ENCODE measurements at places on chromosomes 6 and 20.

- DNase-seq: no peak
Measured at GRCh38 chr6:75778757-75779156, 29.7 kb downstream of the MYO6 start.

- no peak for DNase-seq
Measured at GRCh38 chr20:6864740-6865139, 97.3 kb downstream of the BMP2 start.

DNA sequence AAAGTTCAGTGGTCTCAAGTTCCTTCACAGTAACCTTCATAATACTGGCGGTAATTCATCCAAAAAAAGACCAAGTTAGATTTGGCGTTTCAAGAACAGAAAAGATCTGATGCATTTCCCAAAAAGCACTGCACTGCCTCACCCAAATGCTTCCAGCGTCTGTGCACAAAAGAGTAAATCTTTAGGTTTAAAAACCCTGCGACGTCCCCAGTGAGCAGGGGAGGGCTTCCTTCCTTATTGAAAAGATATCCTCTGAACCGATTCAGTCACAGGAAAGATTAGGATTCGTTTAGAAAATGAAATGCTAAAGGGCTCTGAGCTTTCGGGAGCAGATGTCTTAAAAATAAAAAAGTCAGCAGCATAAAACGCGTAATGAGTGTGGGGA lies 654 bp downstream of the TBC1D7 start:
- no peak for DNase-seq

- DNase-seq: no peak
Measured at GRCh38 chr6:135985471-135985870, 134.0 kb downstream of the PDE7B start.

DNA sequence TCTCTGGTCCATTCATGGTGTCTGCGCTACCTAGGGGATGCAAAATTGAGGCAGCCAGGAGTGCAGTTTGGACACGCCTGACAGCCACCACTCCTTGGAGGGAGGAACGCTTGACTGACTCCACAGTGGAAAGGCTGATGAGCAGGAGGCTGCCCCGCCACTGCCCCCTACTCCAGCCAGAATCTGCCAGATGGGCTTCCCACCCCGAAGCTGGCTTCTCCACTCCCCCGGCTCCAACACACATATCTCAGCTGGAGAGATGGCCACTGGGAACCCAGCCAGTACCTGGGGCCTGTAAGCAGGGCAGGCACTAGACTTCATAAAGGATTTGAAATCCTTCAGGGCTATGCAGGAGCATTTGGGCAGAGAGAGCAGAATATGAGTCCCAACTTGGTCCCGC lies 51.4 kb upstream of the BLCAP start:
- no peak for DNase-seq

DNA sequence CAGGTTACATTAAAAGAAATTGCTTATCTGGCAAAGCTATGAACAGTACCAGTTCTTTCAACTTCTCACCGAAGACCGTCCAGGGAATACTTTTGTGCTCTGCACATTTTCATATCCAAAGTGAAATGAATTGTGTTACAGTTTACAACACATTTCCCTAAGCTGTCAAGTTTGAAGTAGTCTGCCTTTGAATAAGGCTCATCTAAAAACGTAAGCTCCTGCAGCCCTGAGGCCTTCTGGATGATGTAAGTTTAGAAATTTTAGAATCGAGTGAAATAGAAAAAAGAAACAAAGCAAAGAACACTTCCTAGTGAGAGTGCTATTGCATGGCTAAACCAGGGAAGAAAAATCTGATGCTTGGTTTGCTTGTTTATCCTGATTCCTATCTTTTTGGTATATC lies 653.8 kb downstream of the MMUT start:
- DNase-seq: no peak

- DNase-seq: peak; percentile 3
Measured at GRCh38 chr6:40788661-40789655, 201.8 kb upstream of the LRFN2 start.

DNA sequence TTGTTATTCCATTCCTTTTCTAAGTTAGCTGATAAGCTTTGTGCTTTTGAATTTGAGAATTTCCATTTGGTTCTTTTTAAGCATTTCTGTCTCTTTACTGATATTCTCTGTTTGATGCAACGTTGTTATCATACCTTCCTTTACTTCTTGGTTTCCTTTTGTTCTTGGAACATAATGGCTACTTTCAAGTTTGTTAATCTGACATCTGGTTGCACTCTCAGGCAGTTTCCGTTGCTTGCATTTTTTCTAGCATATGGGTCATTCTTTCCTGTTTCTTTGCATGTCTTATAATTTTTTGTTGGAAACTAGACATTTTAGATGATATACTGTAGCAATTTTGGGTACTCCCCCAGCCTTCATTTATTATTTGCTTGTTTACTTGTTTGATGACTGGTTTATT lies 12.5 kb downstream of the CDC5L start:
- DNase-seq: no peak

- DNase-seq: no peak
Measured at GRCh38 chr6:44576132-44576631, 188.7 kb downstream of the CDC5L start.

DNA sequence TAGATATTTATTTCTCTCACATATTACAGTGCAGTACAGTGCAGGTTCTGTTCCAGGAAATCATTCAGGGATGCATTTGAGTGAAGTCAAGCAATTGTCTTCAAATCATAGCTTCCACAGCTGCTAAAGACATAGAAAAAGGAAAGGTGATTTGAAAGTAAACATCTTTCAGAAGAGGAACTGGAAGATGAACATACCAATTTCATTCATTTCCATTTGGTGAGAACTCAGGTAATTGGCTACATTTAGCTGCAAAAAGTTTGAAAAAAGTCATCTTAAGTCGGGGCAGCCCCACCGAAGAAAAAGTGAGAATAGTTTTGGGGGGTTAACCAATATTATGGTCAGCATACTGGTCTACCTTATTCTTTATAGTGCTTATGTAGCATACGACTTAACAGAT lies 61.4 kb upstream of the IL20RA start:
- DNase-seq: no peak

DNA sequence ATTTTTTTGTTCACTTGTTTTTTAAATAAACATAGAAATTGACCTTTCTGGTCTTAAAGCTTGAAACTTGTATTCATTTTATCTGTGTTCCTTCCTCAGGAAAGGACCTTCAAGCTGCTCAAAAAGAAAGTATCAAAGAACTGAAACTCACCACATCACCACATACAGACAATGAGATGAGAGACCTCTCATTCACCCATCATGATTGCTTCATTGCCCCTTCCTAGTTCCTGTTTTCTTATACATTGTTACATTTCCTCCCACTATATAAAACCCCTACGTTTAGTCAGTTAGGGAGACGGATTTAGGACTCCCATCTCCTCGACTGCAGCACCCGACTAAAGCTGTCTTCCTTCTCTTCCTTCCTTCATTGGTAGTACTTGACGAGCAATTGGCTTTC lies 180.5 kb upstream of the OPRM1 start:
- no peak for DNase-seq

GRCh38 chr20:23145281-23145700 lies 59.2 kb upstream of the CD93 start:
- DNase-seq: no peak

- no peak for DNase-seq
Measured at GRCh38 chr6:36504181-36504580, 43.1 kb downstream of the STK38 start.

GRCh38 chr20:43844778-43845614 lies 69.7 kb upstream of the TOX2 start:
- no peak for DNase-seq

- DNase-seq: no peak
Measured at GRCh38 chr6:130529569-130530149, 163.8 kb downstream of the TMEM200A start.

GRCh38 chr6:139423037-139423703 lies 48.7 kb upstream of the CITED2 start:
- no peak for DNase-seq

GRCh38 chr6:3961581-3962215 lies 112.5 kb downstream of the FAM50B start:
- no peak for DNase-seq

- no peak for DNase-seq
Measured at GRCh38 chr6:55518529-55519060, 60.4 kb downstream of the HMGCLL1 start.

DNA sequence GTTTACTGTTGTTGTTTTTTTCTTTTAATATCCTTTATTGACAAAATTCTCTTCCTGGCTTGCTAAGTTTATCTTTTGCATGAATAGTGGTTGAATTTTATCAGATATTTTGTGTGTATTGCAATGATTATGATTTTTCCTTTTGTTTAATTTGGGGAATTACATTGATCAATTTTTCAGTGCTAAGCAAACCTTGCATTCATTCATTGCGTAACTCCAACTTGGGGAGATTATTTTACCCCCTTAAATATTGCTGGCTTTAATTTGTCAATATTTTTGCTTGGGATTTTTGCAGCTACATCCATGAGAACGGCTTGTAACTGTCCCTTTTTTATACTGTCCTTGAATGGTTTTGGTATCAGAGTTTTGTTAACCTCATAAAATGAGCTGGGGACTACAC lies 63.4 kb downstream of the SERAC1 start:
- DNase-seq: no peak

- DNase-seq: no peak
Measured at GRCh38 chr6:3195695-3196497, 31.6 kb downstream of the TUBB2B start.

DNA sequence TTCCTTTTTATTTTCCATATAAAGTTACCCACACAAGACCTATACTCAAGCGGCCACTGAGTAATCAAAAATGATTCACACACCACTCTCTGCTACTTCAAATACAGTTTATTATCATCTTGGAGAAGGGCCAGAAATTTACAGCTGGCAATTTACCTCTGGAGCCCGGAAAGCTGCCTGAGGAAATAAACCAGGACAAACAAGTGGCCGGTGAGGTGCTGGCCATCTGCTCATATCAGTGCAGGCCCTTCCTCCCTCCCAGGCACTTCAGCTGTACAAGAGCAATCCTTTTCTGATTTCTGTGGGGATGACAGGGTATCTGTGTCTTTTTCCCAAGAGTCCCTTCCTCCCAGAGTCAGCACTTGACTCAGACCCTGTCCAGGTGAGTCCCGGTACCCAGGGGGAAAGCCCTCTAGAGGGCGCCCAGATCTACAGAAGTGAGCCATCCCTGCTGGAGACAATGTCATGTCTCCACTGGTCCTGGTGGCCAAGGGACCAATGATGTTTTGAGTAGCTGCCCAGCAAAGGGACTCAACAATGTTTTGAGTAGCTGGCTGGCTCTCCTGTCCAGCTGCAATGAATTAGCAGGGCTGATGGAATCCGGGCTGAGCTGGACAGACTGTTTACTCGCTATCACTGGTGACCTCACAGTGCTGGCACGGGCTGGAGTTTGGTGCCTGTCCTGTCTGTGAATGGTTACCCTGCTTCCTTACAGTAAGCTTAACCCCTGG lies 23.6 kb downstream of the LRP11 start:
- peak; percentile 30 for DNase-seq

GRCh38 chr6:5996714-5997419 lies 9.9 kb downstream of the NRN1 start:
- no peak for DNase-seq

DNA sequence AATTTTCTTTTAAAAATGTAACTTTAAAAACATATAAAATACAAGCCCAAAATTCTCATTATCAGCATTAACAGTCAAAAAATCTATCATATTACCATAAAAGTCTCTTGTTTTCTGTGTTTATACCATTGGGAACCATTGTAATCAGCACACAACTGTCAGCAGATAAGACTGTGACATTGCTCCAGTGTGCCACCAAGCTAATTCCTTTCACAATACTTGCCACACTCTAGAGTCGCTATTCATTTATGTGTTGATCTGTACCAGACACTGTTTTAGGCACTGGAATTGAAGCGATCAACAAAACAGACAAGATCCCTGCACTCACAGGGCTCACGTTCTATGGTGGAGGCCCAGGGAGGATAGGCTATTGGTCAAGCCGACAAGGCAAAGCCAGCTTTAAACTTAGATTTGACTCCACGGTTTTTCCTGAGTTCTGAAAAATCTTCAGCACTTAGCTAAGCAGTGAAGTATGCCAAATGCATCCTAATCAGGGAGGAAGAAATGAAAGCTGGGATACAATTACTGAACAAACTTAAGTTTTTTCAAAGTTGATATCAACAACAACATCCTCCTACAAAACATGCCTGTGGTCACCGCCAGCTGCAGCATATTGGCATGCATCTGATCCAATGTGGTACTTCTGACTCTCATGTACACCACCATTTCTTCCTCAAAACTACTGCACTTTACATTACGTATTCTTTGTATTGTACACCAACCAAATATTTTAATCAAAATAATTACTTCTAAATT lies 60.5 kb downstream of the GMDS start:
- DNase-seq: no peak

DNA sequence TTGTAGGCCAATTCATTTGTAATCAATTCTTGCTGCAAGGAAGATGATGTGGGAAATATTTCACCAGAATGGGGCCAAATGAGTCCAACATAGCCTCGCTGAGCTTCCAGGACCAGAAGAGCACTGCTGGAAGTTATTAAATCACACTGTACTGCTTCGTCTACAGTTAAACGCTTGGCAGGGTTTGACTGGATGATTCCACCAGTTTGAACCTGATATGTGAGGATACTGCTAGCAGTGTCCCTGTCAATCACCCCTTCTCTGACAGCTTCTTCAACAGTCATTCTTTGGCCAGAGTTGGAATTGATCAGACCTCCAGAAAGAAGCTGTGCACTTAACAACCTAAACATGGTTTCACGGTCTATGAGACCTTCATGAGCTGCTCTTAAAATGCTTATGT lies 34.4 kb downstream of the DST start:
- DNase-seq: no peak

DNA sequence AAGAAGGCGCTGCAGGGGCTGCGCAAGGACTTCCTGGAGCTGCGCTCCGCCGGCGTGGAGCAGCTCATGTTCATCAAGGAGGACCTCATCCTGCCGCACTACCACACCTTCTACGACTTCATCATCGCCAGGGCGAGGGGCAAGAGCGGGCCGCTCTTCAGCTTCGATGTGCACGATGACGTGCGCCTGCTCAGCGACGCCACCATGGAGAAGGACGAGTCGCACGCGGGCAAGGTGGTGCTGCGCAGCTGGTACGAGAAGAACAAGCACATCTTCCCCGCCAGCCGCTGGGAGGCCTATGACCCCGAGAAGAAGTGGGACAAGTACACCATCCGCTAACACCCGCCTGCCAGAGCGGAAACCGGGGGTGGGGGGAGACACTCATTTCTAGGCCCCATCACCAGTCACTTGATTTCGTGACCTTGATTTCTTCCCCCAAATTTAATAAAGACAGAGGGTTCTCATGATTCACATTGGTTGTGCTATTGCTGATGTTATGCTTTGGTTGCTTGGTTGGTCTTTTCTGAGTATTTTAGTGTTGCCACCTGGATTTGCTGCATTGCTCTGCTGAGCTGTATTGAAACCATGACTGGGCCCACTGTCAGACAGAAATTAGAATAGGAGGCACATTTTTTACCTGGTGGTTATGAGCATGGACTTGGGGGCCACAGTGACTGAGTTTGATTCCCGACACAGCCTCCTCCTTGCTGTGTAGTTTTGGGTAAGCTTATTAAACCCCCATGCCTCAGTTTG lies 1.5 kb downstream of the FAM50B start:
- peak; percentile 52 for DNase-seq

DNA sequence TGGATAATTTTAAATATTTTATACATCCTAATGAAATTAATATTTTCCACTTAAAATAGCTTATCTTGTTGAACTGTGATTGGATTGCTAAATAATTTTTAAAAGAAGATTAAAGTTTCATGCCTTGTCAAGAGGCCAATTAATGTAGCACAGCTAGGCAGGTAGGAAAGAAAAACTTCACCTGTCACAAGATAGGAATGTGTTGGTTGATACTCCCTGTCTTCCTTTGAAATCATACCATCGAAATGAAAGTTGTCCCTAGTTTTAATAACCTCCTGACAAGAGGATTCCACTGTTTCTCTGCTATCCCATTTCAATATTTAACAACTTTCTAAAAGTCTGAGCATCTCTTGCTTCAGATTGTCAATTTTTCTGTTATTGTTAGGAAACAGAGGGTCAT lies 80.8 kb downstream of the BMP6 start:
- DNase-seq: no peak
